T-helper 17 cell (primary cell): ENCODE measurements at places on chromosomes 1 and 21.

DNA sequence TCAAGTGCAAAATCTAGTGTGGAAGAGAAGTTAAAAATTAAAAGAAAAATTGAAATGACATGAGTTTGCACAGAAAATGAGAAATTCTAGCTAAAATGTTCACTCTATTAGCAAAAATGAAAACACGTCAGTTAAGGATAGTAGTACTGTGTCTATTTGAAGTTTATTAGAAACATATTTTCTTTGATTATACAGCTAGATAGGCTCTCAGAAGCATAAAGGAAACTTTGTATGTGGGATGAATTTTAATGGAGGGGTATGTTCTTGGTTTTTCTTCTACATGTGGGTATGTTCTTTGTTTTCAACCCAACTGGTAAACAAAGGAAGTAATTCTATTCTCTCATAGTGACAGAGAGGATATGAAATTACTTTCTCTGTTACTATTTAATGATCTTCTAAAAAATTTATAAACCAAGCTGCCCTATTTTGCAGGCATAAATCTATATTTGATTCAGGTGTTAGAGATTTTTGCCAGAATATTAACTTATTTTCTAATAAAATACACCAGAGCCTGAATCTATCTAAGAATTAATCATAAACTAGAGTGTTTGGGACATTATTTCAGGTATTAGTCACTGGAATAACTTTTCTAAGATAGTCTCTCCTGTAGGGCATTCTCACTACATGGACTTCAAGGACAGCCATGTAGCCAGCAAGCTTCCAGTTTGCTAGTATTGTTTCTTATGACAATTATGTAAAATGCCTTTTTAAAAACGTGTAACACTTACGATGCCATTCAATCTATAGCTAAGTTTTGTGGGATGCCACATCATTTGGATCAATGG lies 15.8 kb downstream of the GPSM2 start:
- no peak for DNase-seq

GRCh38 chr1:234244482-234244881 lies 128.8 kb upstream of the COA6 start:
- DNase-seq: no peak

- no peak for DNase-seq
Observed at GRCh38 chr1:29309075-29309474, 72.8 kb downstream of the PTPRU start.

DNA sequence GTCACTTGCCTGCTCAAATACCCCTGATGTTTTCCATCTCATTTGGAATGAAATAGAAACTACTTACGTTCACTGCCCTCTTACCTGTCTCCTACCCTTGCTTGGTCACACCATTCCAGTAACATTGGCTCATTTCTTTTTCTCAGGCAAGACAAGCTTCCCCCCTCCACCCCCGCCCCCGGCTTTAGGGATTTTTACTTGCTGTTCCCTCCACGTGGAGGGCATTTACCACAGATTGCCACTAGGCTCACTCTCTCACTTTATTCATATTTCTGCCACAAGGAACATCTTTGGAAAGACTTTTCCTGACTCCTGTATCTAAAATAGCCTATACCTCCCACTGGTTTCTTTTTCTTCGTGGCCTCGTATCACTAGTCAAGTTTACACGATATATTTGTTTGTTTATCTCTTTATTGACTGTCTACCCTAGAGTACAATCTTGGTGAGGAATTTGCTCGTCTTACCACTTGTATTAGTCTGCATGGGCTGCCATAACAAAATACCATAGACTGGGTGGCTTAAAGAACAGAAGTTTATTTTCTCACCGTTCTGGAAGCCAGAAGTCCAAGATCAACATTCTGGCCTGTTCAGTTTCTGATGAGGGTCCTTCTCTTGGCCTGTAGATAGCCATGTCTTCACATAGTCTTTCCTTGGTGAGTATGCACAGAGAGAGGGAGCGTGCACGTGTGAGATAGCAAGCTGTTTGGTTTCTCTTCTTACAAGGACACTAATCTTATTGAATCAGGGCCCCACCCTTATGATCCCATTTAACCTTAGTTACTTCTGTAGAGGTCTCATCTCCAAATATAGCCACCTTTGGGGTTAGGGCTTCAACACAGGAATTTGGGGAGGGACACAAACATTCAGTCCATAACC lies 126.2 kb downstream of the NRDC start:
- no peak for DNase-seq

DNA sequence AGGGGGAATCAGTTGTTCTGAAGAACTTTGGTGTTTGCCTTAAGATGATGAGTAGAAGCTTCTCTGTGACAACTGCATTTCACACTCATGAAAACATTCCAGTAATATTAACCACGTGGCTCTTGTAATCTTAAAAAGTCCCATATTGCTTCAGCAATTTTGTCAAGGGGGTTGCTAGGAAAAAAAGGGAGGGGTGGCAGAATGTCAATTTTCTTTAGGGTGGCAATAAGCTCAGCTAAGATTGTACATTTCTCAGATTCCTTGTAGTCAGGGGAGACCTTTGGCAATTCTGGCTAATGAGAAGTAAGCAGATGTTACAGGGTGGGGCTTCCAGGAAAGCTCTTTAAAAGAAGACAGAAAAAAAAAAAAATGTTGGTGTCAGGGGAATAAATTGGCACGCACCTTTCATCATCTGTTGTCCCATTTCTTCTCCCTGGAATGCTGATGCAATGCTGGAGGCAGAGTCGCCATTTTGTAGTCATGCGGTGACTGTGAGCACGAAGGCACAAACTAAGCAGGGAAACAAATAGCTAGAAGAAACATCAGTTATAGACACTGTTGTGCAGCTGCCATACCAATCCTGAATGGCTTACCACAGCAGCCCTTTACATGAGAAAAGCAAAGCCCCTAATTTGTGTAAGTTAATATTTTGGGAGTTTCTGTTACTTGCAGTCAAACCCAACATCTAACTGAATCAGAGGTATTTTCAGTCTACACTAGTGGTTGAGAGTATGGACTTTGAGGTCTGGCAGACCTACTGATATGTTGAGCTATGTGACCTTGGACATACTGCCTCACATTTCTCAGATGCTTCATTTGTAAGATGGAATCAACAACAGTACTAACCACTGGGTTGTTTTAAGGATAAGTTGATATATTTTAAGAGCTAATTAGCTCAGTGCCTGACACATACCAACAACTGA lies 56.1 kb upstream of the MRPS6 start:
- DNase-seq: no peak

- DNase-seq: no peak
Observed at GRCh38 chr1:93442741-93443140, 5.2 kb upstream of the FNBP1L start.

GRCh38 chr1:116692879-116693278 lies 25.3 kb upstream of the IGSF3 start:
- DNase-seq: no peak

- peak; percentile 15 for DNase-seq
Observed at GRCh38 chr1:153355445-153356071, 2.1 kb upstream of the S100A9 start.

- no peak for DNase-seq
Observed at GRCh38 chr1:13543451-13544220, 29.8 kb upstream of the LRRC38 start.

- no peak for DNase-seq
Observed at GRCh38 chr1:210291786-210292230, 36.9 kb upstream of the HHAT start.

- no peak for DNase-seq
Observed at GRCh38 chr1:24048205-24048869, 63.6 kb downstream of the MYOM3 start.

DNA sequence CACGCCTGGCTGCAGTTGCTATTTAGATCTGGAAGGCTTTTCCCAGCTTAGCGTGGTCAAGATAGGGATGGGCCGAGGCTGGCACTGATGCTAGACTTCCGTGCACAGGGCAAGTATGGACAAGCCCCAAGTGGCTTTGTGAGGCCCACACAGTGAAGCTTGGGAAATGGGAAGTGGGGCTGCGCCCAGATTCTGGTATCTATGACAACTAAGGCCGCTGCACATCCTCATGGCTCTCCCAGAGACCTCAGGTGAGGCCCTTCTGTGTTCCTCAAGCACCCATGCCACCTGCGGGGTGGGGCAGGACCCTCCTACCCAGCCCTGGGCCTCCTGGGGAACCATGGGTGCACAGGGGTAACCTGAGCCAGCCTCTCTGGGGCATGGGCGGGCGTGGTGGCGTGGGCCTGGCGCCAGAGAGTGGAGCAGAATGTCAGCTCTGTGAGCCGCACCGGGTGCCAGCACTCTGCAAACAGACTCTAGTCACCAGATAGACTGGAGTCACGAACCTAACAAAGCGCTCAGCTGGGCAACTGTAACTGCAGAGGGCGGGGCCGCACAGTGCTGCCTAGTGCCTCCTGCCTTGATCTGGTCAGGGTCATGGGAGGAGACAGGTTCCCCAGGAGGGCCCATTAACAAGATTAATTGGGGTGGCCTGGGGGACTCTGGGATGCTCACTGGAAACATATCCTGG lies 46.4 kb downstream of the ELF3 start:
- DNase-seq: no peak

- peak; percentile 41 for DNase-seq
Observed at GRCh38 chr1:24390924-24391782, 22.4 kb downstream of the STPG1 start.

DNA sequence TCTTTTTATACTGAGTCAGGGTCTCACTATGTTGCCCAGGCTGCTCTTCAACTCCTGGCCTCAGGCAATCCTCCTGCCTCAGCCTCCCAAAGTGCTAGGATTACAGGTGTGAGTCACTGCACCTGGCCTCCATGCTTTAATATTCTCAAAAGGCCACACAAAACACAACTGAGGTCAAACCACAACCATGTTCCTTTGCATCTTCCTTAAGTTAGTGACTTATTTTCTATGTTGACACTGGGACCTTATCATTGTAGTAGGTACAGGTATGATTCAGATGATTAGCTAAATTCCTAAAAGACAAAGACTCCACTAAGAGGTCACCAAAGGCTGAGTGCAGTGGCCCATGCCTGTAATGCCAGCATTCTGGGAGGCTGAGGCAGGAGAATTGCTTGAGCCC lies 131.9 kb upstream of the ATP1B1 start:
- DNase-seq: no peak

GRCh38 chr1:47591801-47592200 lies 154.0 kb downstream of the FOXD2 start:
- no peak for DNase-seq

- no peak for DNase-seq
Observed at GRCh38 chr1:96472471-96472870, 249.1 kb upstream of the PTBP2 start.

- DNase-seq: no peak
Observed at GRCh38 chr21:16606271-16606670, 876.5 kb downstream of the USP25 start.

DNA sequence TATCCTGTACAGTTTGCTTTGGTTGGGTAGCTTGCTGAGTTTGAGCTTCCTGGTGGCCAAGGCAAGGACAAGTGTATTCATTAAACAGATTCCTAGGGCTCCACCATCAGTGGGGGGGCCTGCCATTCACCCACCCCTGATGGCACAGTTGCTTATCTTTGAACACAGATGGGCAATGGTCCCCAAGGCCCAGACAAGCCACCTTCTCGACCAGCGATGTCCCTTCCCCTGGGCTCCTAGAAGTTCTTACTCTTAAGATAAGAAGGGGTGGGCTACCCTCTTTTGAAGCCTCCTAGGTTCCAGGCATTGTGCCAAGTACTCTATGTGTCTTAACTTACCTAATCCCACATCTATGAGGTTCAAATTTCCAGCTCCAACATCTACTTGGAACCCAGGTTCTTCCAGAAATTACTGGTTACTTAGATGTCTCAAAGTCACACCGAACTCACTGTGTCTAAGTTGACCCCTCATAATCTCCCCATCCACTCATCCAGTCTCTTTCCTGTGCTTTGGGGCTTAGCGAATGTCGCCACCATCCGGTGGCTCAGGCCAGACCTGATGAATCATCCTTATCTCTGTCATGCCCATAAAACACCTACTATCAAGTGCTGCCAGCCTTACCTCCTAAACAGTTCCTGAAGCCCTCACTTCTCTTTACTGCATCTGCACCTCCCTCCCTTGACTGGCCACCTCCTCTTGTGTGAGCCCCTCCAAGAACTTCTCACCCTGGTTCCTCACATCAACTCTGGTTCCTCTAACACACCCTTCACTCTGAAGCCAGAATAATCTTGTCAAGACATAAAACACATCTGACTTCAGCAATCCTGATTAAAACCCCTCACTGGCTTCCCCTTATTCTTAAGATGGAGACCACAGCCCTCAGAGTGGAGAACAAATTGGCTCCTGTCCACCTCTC lies 50.1 kb downstream of the KLHDC7A start:
- no peak for DNase-seq

GRCh38 chr1:7755448-7755847 lies 15.6 kb upstream of the VAMP3 start:
- no peak for DNase-seq

DNA sequence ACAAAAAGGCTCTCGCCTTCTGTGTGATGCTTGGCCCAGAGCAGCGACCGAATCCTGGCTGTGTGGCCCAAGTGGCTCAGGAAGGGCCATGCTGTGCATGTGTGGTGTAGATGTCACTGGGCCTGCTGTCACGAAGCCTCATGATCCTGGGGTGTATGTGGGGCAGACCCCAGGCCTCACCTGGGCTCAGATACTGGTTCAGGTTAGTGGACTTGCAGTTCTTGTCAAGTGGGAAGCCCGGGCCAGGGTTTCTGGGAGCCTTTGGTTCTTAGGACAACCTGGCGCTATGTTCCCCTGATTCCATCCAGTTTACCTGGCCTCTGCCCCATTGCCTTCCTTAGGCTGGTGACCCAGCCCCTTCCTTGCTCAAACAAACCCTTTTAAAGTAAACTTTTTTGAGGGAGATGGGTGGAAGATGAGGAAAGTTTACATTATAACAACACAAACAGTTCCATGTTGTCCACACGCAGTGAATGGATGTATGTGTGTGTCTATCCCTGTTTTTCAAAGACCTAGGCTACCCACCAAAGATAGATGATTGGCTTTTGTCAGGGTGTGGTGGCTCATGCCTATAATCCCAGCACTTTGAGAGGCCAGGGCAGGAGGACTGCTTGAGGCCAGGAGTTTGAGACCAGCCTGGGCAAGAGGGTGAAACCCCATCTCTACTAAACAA lies 84.3 kb downstream of the UCK2 start:
- no peak for DNase-seq

DNA sequence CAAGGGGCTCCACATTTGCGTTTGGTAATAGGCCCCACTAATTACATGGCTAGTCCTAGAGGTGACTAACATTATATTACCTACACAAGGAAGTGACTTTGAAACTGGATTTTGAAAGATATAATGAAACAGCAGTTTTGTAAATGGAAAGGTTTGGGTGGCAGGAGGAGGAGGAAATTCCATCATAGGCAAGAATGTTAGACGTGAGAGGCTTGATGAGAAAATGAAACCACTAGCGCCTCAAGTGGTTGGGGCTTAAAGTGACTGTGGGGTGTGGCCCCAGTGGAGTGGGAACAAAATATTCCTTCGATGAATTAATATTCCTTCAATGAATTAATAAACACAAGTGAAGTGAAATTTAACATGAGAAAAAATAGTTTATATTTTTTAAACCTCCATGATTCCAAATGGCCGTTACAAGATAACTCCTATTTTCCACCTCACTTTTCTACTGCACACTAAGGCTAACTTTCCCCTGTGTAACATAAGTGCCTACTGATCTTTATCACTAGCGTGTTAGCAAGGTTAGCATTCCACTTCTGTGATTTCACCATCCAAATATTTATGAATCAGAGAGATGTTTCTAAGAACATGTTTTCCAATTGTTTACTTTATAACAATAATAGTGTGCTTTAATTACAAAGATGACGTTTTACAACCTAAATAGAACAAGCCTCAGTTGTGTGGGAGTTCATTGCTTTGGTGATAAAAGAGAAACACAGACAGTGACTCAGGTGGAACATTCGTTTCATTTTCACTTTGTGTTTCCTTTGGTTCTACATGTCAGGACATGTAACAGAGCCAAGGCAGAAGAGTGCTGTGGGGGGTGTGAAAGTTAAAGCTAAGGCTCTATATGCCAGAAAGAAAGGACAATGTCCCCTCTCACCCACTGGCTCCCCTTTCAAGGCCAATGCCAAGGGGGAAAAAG lies 12.5 kb upstream of the ATF3 start:
- no peak for DNase-seq
